Glomerular endothelial cell (primary cell): ENCODE measurements at places on chromosomes 7 and 10. TPM values are rescaled to one million over a fixed set of nuclear protein-coding genes. Genes with fewer than 3 reads are reported as not detected.

The NRCAM gene
- 14.8 and 20.1 TPM in 2 replicates for total RNA-seq

The BLVRA gene
- total RNA-seq = 39.3 and 54.2 TPM in 2 replicates

The CYP2W1 gene
- total RNA-seq = not detected in 2 replicates

The ZNF853 gene
- 1.7 and 1.9 TPM in 2 replicates for total RNA-seq

The DENND2A gene
- 0.58 and 5.3 TPM in 2 replicates for total RNA-seq

The GALNT17 gene
- total RNA-seq = not detected in 2 replicates

The VKORC1L1 gene
- 22.2 and 25.8 TPM in 2 replicates for total RNA-seq

The DYNC1I1 gene
- 0.44 and 2.2 TPM in 2 replicates for total RNA-seq

The GDF2 gene
- total RNA-seq = not detected in 2 replicates

The FANK1 gene
- 4.8 and 11.4 TPM in 2 replicates for total RNA-seq

The BHLHA15 gene
- 0.53 and 0.68 TPM in 2 replicates for total RNA-seq

The ANKRD61 gene
- not detected in 2 replicates for total RNA-seq

The MBL2 gene
- total RNA-seq = not detected in 2 replicates

The ZPBP gene
- not detected in 2 replicates for total RNA-seq

The CTNNA3 gene
- total RNA-seq = not detected in 2 replicates

The NRP1 gene
- total RNA-seq = 167 and 209 TPM in 2 replicates

The ZNF503 gene
- 12.4 and 14.8 TPM in 2 replicates for total RNA-seq

The SLC29A4 gene
- 3.8 and 6.2 TPM in 2 replicates for total RNA-seq

The SLIT1 gene
- total RNA-seq = not detected in 2 replicates

The AIFM2 gene
- 2.3 and 2.5 TPM in 2 replicates for total RNA-seq

The IL15RA gene
- 46.7 and 47.7 TPM in 2 replicates for total RNA-seq

The SDK1 gene
- 1.5 and 2.3 TPM in 2 replicates for total RNA-seq

The SRGN gene
- total RNA-seq = 380 and 694 TPM in 2 replicates

The FEZF1 gene
- total RNA-seq = not detected in 2 replicates

The BMPER gene
- 1.2 and 2.7 TPM in 2 replicates for total RNA-seq

The HYAL4 gene
- 0.18 TPM in 1 of 2 replicates, not detected in the other for total RNA-seq

The ITIH5 gene
- 0.05 and 0.35 TPM in 2 replicates for total RNA-seq

The GIMAP8 gene
- total RNA-seq = 16.7 and 26.0 TPM in 2 replicates

The HOXA9 gene
- 14.8 and 36.1 TPM in 2 replicates for total RNA-seq

The NANOS1 gene
- total RNA-seq = 0.82 and 2.8 TPM in 2 replicates

The FOXK1 gene
- total RNA-seq = 50.8 and 56.3 TPM in 2 replicates

The LRMDA gene
- 19.8 and 25.7 TPM in 2 replicates for total RNA-seq

The IDI2 gene
- total RNA-seq = not detected in 2 replicates

The MACROH2A2 gene
- 5.8 and 7.3 TPM in 2 replicates for total RNA-seq

The DDX50 gene
- total RNA-seq = 19.8 and 22.7 TPM in 2 replicates

The ZNF117 gene
- 13.6 and 20.4 TPM in 2 replicates for total RNA-seq

The RASA4B gene
- total RNA-seq = 12.1 and 14.4 TPM in 2 replicates

The TRIM73 gene
- total RNA-seq = 0.34 and 2.6 TPM in 2 replicates

The TSPAN13 gene
- 27.9 and 37.5 TPM in 2 replicates for total RNA-seq

The LIPN gene
- total RNA-seq = not detected in 2 replicates

The PPP1R3C gene
- total RNA-seq = 0.87 and 1.3 TPM in 2 replicates

The PTEN gene
- total RNA-seq = 41.2 and 64.8 TPM in 2 replicates
